Ovary (tissue), 10 donors: ENCODE measurements at places on chromosomes 3 and 15. TPM values are rescaled to one million over a fixed set of nuclear protein-coding genes. Genes with fewer than 3 reads are reported as not detected.

CTDSPL gene
- total RNA-seq: 22.4 TPM

SFMBT1 gene
- 21.1 TPM for total RNA-seq

GRCh38 chr15:44713006-44713966 lies 2.0 kb downstream of the B2M start:
- H3K27ac ChIP-seq: peak overlapping the region; percentile 95
- H3K4me3 ChIP-seq: peak overlapping the region; percentile 63
- H3K4me1 ChIP-seq: peaks cover 3% of the 10 kb centered on the region

DNA sequence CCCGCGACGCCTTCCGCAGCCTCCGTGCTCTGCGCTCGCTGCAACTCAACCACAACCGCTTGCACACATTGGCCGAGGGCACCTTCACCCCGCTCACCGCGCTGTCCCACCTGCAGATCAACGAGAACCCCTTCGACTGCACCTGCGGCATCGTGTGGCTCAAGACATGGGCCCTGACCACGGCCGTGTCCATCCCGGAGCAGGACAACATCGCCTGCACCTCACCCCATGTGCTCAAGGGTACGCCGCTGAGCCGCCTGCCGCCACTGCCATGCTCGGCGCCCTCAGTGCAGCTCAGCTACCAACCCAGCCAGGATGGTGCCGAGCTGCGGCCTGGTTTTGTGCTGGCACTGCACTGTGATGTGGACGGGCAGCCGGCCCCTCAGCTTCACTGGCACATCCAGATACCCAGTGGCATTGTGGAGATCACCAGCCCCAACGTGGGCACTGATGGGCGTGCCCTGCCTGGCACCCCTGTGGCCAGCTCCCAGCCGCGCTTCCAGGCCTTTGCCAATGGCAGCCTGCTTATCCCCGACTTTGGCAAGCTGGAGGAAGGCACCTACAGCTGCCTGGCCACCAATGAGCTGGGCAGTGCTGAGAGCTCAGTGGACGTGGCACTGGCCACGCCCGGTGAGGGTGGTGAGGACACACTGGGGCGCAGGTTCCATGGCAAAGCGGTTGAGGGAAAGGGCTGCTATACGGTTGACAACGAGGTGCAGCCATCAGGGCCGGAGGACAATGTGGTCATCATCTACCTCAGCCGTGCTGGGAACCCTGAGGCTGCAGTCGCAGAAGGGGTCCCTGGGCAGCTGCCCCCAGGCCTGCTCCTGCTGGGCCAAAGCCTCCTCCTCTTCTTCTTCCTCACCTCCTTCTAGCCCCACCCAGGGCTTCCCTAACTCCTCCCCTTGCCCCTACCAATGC lies 2.0 kb downstream of the ISLR start:
- no peaks in the 10 kb centered on the region for H3K27me3 ChIP-seq
- H3K36me3 ChIP-seq: no peaks in the 10 kb centered on the region
- peak overlapping the region; percentile 46 for H3K4me3 ChIP-seq
- peak overlapping the region; percentile 1 for H3K27ac ChIP-seq
- peaks cover 55% of the 10 kb centered on the region for H3K4me1 ChIP-seq

DNA sequence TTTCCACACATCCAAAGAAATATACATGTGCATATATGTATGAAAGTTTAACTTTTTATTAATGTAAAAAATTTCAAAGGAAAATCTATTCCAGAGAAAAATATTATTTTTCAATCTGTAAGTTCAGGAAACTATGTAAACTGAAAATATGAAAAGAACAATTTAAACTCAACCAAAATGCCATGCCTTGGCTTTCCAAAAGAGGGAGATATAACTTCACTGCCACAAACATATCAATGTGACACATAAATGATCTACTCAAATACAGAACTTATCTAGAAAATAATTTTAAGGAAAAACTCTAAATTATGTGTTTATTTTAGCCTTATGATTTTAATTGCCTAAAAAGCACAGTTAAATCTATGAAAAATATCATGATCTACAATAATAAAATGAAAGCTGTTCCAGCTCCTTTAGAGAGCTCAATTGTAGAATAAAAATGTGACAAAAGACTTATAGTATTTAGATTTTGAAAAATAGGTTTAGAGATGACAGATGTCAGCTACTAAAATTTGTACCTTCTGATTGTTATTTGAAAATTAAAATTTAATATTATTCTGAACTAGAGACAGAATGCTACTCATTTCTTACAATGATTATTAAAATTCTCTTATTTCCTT lies 94.8 kb downstream of the GBE1 start:
- no peaks in the 10 kb centered on the region for H3K36me3 ChIP-seq
- H3K27ac ChIP-seq: no peak overlapping the region
- peaks cover 6% of the 10 kb centered on the region for H3K4me1 ChIP-seq
- no peak for DNase-seq
- no peak overlapping the region for H3K4me3 ChIP-seq
- peaks cover 2% of the 10 kb centered on the region for H3K27me3 ChIP-seq

DNA sequence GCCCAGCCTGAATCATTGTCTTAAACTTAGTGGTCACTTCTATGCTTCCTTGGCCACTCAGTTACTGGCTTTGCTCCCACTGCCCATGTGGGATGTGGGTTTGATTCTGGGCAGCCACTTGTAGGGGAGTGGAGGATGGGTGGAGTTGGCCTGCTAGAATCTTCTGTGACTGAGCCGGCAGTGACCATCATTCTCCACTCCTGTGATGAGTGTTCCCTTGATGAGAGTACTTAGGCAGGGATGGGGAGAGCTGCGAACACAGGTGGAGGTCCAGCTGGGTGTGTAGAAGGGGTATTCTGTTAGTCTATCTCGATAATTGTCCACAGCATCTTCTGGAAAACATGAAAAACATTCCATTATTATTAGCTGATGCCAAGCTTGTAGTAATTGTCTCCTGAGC lies 8.0 kb downstream of the TM6SF1 start:
- no peaks in the 10 kb centered on the region for H3K4me1 ChIP-seq
- H3K4me3 ChIP-seq: no peak overlapping the region

GNB4 gene
- 11.6 TPM for total RNA-seq

- no peaks in the 10 kb centered on the region for H3K36me3 ChIP-seq
Observed at GRCh38 chr15:99071091-99071680, 33.7 kb upstream of the SYNM start.

LRRC57 gene
- total RNA-seq: 28.7 TPM

FILIP1L gene
- 59.6 TPM for total RNA-seq

DNAH1 gene
- total RNA-seq: 15.7 TPM

GRCh38 chr15:91855241-91855640 lies 1.7 kb downstream of the SLCO3A1 start:
- H3K4me1 ChIP-seq: peaks cover 14% of the 10 kb centered on the region
- no peaks in the 10 kb centered on the region for H3K27me3 ChIP-seq
- no peaks in the 10 kb centered on the region for H3K36me3 ChIP-seq
- H3K27ac ChIP-seq: peak overlapping the region; percentile 95

- no peak overlapping the region for H3K4me3 ChIP-seq
- H3K36me3 ChIP-seq: no peaks in the 10 kb centered on the region
- no peak for DNase-seq
- no peaks in the 10 kb centered on the region for H3K4me1 ChIP-seq
Observed at GRCh38 chr3:17980863-17981262, 238.4 kb upstream of the TBC1D5 start.

DNA sequence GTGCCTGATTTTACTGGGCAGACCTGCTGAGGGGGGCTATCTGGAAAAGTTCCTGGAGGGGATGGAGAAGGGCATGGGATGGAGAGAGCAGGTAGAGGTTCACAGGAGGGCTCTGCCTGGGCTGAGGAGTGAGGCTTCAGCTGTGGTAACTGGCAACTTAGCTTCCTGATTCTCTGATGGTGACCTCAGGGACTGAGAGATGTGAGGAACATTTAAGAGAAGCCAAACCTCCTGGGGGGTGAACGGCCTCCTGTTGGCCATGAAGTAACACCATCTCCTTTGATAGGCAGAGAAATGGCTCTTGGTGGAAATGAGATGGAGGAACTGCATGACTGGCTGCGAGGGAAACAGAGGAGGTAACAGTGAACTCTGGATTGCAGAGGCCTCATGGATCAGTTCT lies 97.3 kb upstream of the ROPN1 start:
- H3K36me3 ChIP-seq: no peaks in the 10 kb centered on the region
- no peak overlapping the region for H3K27ac ChIP-seq
- no peak for DNase-seq
- no peak overlapping the region for H3K4me3 ChIP-seq
- no peaks in the 10 kb centered on the region for H3K27me3 ChIP-seq

KATNBL1 gene
- total RNA-seq: 42.1 TPM

GRCh38 chr3:192637803-192638202 lies 89.5 kb downstream of the FGF12 start:
- H3K27me3 ChIP-seq: no peaks in the 10 kb centered on the region
- no peak overlapping the region for H3K4me3 ChIP-seq
- H3K4me1 ChIP-seq: no peaks in the 10 kb centered on the region
- H3K27ac ChIP-seq: no peak overlapping the region
- no peak for DNase-seq

GRCh38 chr3:71072287-71072686 lies 511.2 kb downstream of the FOXP1 start:
- no peaks in the 10 kb centered on the region for H3K27me3 ChIP-seq
- H3K36me3 ChIP-seq: no peaks in the 10 kb centered on the region
- no peak overlapping the region for H3K27ac ChIP-seq
- no peak overlapping the region for H3K4me3 ChIP-seq

DNA sequence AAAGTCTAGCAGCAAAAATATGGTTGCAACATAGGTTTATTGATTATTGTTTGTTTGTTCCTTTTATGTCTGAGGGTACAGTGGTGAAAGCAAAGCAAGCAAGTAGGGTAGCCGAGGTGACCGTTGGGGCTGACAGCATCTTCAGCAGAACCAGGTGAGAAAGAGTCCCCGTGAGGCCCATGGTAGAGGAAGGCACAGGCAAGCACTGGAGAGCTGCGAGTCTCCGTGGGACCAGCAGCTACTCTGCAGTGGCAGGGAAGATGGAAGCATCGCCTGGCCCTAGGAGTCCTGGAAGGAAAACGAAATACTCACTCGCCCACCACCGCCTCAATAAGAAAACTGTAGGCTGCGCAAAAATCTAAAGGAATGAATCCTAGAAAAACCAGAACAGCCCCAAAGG lies 25.3 kb upstream of the GABRA5 start:
- H3K4me1 ChIP-seq: no peaks in the 10 kb centered on the region
- no peak overlapping the region for H3K4me3 ChIP-seq

GRCh38 chr3:11613319-11613718 lies 30.4 kb downstream of the VGLL4 start:
- no peaks in the 10 kb centered on the region for H3K36me3 ChIP-seq
- no peak for DNase-seq
- H3K27ac ChIP-seq: no peak overlapping the region
- peaks cover 37% of the 10 kb centered on the region for H3K4me1 ChIP-seq

DNA sequence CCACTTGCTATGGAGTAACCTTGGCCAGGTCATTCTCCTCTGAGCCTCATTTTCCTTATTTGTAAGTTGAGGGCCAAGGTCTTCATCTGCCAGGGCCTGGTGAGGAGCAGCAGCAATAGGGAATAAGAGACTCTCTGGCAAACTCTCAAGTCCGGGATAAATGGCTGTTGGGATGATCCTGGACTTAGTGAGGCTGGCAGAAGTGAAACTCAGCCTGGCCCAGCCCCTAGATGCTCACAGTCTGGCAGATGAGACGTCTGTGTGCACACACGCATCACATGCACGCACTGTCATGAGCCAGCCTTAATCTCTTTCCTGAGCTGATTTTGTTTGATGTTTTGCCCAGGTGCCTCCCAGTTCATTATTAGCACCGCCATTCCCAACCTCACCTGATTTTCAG lies 26.8 kb downstream of the SLC6A6 start:
- peaks cover 20% of the 10 kb centered on the region for H3K4me1 ChIP-seq
- no peak overlapping the region for H3K4me3 ChIP-seq
- no peak for DNase-seq
- H3K27ac ChIP-seq: no peak overlapping the region

GRCh38 chr15:58931987-58932588 lies 1.4 kb downstream of the SLTM start:
- DNase-seq: no peak
- H3K27ac ChIP-seq: no peak overlapping the region
- H3K4me1 ChIP-seq: no peaks in the 10 kb centered on the region
- H3K27me3 ChIP-seq: no peaks in the 10 kb centered on the region

LRRIQ4 gene
- 0.43 TPM for total RNA-seq

DNA sequence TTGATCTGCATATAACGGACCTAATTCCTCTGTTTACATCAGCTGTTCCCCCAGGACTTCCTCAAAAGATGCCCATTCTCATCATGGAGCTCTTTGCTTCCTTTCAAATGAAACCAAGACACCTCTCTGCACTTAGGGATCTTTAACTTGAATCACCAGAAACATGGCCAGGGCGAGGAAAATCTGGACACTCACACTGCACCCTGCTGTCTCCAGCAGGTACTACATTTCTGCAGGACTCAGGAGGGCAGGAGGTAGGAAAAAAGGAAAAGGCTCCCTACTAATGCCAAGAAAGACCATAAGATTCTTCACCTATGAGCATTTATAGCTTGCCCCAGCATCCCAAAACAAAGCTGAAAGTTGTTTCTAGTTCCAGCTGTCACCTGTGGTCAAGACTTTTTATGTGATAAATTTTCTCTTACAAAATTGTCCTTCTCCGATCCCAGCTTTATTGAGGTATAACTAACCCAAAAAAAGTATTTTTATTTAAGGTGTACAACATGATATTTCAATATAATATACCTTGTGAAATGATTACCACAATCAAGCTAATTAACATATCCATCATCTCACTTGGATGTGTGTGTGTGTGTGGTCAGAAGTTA lies 87.3 kb upstream of the C15orf61 start:
- no peaks in the 10 kb centered on the region for H3K4me1 ChIP-seq
- no peak overlapping the region for H3K4me3 ChIP-seq
- no peak overlapping the region for H3K27ac ChIP-seq
- DNase-seq: peak; percentile 40

CYP8B1 gene
- not detected for total RNA-seq

DNA sequence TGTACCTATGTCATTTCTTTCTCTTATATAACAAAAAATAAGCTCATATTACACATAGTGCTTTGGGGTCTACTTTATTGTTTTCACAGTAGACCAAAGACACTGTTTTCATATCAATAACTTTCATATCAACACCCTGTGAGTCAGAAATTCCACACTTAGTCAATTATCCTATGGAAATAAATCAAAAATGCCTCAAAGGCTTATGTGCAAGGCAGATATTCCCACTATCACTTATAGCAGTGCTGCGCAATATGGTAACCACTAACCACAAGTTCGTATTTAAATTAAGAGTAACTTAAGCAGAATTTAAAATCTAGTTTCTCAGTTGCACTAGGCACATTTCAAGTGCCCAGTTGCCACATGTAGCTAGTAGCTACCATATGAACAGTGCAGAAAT lies 15.9 kb downstream of the SCG3 start:
- no peaks in the 10 kb centered on the region for H3K36me3 ChIP-seq
- no peak overlapping the region for H3K4me3 ChIP-seq
- H3K27me3 ChIP-seq: no peaks in the 10 kb centered on the region
- H3K27ac ChIP-seq: no peak overlapping the region
